ENCODE measurements at places on chromosomes 16 and 17.

- H3K36me3 ChIP-seq: no peaks in the 10 kb centered on the region
- no peak for DNase-seq
- H3K4me3 ChIP-seq: no peak overlapping the region
- no peak overlapping the region for H3K27ac ChIP-seq
These were observed 67.5 kb downstream of the KSR1 start for GRCh38 chr17:27523712-27524111.

DNA sequence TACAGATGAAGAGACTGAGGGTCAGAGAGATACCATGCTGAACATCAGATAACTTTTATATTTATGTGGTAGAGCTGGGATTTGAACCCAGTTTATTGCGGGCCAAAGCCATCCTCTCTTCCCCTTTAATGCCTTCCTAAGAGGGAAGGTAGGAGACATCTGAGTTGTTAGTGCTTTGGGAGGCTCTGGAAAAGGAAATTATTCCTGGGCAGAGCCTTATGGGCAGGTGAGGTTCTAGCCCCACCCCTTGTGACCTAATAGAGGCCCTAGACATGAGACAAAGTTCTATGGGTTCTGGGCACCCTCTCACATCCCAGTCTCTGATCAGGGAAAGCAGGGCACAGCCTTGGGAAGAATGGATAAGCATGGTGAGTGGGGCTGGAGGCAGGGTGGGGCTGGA, at the start of gene C17orf50:
TSS of gene C17orf50 (plus strand) at position 301 of the 400 bp plus-strand sequence. CDS start at position 356, 55 bp downstream.
- no peak for DNase-seq
- no peak within 1 kb of the TSS for H3K27ac ChIP-seq
- peaks cover 28% of the 10 kb centered on the region for H3K4me1 ChIP-seq
- peak within 1 kb of the TSS; percentile 3 for H3K4me3 ChIP-seq
- no peaks in the 10 kb centered on the region for H3K27me3 ChIP-seq

- no peaks in the 10 kb centered on the region for H3K27me3 ChIP-seq
- peaks cover 42% of the 10 kb centered on the region for H3K4me1 ChIP-seq
- peak; percentile 65 for DNase-seq
- no peaks in the 10 kb centered on the region for H3K36me3 ChIP-seq
- no peak overlapping the region for H3K27ac ChIP-seq
These were observed 5.5 kb upstream of the SLC25A35 start for GRCh38 chr17:8300627-8301242.

DNA sequence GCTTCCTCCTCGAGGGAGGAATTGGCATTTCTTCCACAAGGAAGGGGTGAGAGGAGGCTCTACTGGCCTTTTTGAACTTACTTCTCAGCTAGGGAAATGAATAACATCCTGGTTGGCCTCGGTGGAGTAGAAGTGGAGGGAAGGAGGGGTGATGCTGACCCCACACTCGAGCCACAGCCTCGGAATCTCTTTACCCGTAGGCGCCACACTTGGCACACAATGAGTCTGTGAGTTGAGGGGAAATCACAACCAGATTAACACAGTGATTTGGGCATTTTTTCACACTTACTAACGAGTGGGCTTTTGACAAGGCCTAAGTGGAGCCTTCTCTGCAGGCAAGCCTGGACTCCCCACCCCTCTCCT, 47.3 kb upstream of the TBX2 start:
- no peak overlapping the region for H3K27ac ChIP-seq
- no peaks in the 10 kb centered on the region for H3K27me3 ChIP-seq
- peaks cover 60% of the 10 kb centered on the region for H3K4me1 ChIP-seq
- no peak overlapping the region for H3K4me3 ChIP-seq
- no peaks in the 10 kb centered on the region for H3K36me3 ChIP-seq

- no peak for DNase-seq
- H3K4me1 ChIP-seq: no peaks in the 10 kb centered on the region
- peaks cover 1% of the 10 kb centered on the region for H3K27me3 ChIP-seq
- H3K36me3 ChIP-seq: no peaks in the 10 kb centered on the region
- H3K4me3 ChIP-seq: no peak overlapping the region
These were observed 137.7 kb downstream of the TMEM132E start for GRCh38 chr17:34717092-34717491.

DNA sequence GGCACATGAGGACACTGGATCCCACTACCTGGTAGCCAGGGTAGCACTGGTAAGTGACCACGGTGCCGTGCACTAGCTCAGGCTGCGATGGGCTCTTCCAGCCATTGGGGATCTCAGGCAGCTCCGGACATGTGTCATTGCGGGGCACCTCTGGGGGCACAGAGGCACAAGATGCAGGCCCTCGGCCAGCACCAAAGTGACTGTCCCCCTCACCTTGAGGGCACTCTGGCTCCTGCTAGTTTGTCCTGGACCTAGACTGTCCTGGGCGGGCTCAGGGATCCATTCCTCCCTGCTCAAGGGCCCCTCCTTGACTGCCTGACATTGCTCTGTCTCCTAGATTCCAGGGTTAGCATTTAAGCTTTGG, 6.7 kb upstream of the PHF12 start:
- H3K27ac ChIP-seq: no peak overlapping the region
- no peak for DNase-seq
- no peak overlapping the region for H3K4me3 ChIP-seq
- no peaks in the 10 kb centered on the region for H3K27me3 ChIP-seq
- H3K36me3 ChIP-seq: no peaks in the 10 kb centered on the region
- H3K4me1 ChIP-seq: peaks cover 6% of the 10 kb centered on the region

DNA sequence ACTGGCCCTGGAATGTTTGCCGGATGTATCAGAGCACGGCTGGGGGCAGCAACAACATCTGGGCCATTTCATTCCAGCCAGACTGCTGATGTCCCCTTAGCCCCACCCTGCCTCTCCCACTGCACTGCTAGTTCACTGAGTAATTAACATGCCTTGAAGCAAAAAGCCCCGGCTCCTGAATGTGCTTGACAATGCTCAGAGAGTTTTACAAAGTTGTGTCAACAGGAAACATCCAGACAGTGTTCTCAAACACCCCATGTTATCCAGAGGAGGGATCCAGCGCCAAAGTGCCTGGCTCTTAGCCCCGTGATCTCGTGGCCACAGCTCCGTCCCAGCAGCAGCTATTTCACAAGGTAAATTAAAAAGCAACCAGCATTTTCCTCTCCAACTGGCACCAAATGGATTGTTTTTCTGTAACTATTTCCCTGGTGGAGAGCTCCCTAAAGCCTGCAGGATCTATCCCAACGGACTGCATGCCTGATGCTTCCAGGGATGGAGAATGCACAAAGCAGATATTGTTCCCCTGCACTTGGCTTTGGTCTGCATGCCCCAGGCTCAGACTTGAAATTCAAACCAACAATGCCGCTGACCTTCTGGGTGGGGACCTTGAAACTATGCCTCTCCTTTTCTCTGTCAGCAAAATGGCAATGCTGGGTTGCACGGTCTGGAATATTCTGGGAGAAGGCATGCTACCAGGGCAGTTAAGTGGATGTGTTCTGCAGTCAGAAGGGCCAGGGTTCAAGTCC, 115.6 kb upstream of the CDH5 start:
- H3K27ac ChIP-seq: no peak overlapping the region
- H3K4me3 ChIP-seq: no peak overlapping the region
- H3K27me3 ChIP-seq: peaks cover 2% of the 10 kb centered on the region

DNA sequence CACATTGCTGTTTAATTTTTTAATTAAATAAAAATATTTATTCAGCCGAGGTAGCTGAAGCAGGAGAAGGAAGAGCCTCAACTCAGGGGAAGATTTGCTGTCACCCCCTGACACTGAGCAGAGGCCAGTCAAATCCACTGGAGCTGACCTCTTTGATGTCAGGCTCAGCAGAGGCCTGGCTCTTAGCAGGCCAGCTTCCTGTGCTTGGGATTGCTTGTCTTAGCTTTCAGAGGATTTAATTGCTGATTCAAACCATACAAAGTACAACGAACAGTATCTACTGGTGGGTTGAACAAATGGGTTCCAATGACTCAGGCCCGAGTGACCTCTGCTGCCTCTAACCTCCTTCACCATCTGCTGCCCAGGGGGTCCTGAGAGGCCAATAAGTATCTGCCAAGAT, 417.0 kb upstream of the HSBP1 start:
- no peaks in the 10 kb centered on the region for H3K4me1 ChIP-seq
- no peak for DNase-seq
- H3K27me3 ChIP-seq: peaks cover 3% of the 10 kb centered on the region
- no peak overlapping the region for H3K4me3 ChIP-seq

DNA sequence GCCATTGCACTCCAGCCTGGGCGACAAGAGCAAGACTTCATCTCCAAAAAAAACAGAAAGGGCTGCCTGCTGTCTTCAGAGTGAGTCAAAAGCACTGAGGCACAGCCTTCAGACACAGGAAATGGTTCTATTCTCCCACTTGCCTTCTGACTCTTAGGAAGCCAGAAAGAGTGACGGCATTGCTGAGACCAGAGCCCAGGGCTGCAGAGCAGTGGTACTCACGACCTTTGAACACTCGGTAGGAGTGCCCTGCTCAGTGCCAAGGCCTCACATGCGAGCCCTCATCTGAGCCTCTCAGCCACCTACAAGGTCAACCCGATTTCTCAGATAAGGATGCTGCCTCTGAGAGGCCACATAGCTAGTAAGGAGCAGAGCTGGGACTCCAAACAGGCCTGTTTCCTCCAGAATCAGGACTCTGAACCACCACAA, 3.5 kb upstream of the ITGAE start:
- peaks cover 71% of the 10 kb centered on the region for H3K4me1 ChIP-seq
- DNase-seq: peak; percentile 58
- H3K4me3 ChIP-seq: no peak overlapping the region
- H3K27me3 ChIP-seq: no peaks in the 10 kb centered on the region
- peaks cover 2% of the 10 kb centered on the region for H3K36me3 ChIP-seq

DNA sequence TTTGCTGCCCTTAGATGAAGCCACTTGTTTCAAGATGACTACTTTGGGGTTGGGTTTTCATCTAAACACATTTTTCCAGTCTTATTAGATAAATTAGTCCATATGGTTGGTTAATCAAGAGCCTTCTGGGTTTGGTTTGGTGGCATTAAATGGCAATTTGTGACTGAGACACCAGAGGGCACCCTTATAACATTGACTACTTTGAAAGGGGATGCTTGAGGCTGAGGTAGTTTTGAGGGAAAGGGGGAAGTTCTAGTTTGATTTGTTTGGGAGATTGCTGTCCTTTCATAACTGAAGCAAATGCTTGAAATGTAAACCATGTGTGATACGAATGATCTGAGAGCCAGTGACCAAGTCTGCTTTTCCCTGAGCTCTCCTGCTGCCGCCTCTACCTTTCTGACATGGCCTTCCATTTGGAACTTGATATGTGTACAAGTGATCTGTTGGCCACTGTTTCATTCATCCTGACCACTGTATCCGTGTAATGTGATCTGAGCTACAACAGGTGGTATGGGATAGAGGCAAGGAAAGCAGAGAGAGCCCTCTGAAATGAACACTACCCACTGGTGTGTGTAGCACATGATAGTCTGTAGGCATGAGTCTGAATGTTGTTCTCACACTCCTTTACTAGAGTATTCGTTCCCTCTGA, 5.8 kb upstream of the RARA start:
- peak; percentile 64 for DNase-seq
- peaks cover 21% of the 10 kb centered on the region for H3K4me1 ChIP-seq
- H3K27ac ChIP-seq: no peak overlapping the region
- peaks cover 46% of the 10 kb centered on the region for H3K36me3 ChIP-seq
- H3K27me3 ChIP-seq: no peaks in the 10 kb centered on the region

DNA sequence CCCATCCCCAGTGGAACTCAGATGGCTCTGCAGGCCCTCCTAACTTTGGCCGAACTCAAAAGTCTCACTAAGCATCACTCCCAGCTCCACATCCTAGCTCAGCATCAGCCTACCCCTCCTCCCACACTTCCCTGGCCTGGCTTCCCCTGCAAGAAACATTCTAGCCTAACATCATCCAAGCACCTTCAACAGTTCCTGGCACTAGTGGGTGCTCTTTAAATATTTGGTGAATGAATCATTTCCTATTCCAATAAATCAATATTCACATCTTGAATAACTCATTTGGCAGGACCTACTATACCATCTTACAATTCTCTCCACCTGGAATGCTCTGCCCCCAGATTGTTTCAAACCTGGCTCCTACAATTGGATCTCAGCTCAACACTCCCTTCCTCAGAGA, 11.0 kb upstream of the BBS2 start:
- H3K4me3 ChIP-seq: no peak overlapping the region
- no peaks in the 10 kb centered on the region for H3K36me3 ChIP-seq
- DNase-seq: no peak
- H3K27me3 ChIP-seq: peaks cover 5% of the 10 kb centered on the region
- H3K27ac ChIP-seq: no peak overlapping the region

- H3K36me3 ChIP-seq: no peaks in the 10 kb centered on the region
- no peak overlapping the region for H3K27ac ChIP-seq
- DNase-seq: no peak
- H3K27me3 ChIP-seq: peaks cover 30% of the 10 kb centered on the region
- no peak overlapping the region for H3K4me3 ChIP-seq
- H3K4me1 ChIP-seq: no peaks in the 10 kb centered on the region
These were observed 93.9 kb downstream of the C17orf67 start for GRCh38 chr17:56739776-56740175.

DNA sequence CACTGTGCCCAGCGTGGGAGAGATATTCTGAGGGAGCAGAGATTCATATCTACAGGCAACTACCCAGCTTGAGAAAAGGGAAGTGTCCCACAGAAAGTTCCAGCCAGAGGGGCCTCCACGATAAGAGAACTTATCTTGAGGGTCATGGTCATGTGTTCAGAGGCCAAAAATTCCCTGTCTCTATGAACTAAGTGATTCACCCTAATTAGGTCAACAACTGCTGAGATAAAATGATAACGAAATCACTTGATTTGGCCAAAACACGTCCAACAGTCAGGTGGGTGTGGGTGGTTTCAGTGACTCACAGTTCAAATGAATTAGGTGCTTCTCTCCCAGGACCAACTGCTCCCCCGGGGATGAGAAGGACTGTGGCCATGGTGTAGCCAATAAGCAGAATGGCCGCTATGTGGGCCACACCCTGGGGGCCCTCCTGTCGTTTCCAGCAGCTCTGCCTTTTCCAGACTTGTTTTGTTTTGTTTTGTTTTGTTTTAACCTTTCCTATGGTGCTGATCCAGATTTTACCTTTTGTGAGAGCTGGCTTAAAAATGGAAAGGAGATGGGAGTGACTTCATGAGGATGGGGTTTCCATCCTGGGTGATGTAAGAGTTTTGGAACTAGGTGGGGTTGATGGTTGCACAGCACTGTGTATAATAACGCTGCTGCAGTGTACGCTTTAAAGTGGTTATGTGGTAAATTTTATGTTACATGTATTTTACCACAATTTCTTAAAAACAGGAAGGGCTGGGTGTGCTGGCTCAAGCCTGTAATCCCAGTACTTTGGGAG, 8.7 kb downstream of the DNAI2 start:
- 0 out of 2 replicates have a peak, but pooled peaks cover 3% of the 10 kb centered on the region for H3K27me3 ChIP-seq
- peak; percentile 45 for DNase-seq
- no peak overlapping the region for H3K27ac ChIP-seq
- H3K36me3 ChIP-seq: no peaks in the 10 kb centered on the region
- no peak overlapping the region for H3K4me3 ChIP-seq

DNA sequence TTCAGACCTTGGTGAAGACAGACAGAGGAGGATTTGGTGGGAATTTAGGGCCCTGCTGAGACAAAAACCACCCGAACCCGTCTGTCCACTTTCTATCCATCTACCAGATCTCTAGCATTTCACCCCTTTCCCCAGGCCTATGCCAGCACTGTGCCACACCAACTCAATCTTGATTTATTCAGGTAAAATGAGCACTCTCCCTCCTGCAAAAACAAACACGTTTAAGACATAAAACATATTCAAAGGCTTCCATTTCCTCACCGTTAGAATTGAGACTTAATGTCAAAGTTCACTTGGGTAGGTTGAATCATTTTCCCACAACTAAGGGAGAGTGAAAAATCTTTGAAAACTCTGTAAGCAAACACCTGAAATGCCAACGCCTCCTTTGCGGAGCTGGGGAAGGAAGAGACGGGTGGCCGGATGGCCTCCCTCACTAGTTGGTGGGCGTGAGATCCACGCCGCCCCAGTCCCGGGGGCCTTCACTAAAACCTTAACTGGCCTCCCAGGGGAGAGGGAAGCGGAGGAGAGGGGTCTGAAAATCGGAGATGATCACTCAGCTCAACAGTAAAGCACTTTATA, 862 bp downstream of the DCAKD start:
- peak; percentile 60 for DNase-seq
- H3K36me3 ChIP-seq: no peaks in the 10 kb centered on the region
- no peaks in the 10 kb centered on the region for H3K27me3 ChIP-seq
- peak overlapping the region; percentile 89 for H3K4me3 ChIP-seq
